ENCODE measurements at places on chromosomes 4 and X.

DNA sequence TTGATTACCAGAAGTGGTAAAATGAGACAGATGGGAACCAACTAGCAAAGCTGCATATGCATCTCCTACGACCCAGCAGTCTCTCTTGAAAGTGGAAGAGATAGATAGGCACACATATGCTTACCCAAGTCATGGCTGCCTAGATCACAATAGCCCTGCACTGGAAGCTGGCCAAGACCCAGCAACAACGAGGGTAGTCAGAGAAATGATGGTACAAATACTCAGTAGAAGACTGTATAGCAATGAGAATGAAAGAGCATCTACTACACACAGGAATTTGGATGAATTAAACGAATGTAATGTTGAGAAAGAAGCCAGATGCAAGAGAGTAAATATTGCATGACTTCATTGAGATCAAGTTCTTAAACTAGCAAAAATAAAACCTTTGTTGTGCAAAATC is 100.3 kb upstream of the FAT1 start:
- DNase-seq, result no peak

- DNase-seq, result no peak
These were observed 20.6 kb upstream of the APELA start for GRCh38 chr4:164856396-164856795.

DNA sequence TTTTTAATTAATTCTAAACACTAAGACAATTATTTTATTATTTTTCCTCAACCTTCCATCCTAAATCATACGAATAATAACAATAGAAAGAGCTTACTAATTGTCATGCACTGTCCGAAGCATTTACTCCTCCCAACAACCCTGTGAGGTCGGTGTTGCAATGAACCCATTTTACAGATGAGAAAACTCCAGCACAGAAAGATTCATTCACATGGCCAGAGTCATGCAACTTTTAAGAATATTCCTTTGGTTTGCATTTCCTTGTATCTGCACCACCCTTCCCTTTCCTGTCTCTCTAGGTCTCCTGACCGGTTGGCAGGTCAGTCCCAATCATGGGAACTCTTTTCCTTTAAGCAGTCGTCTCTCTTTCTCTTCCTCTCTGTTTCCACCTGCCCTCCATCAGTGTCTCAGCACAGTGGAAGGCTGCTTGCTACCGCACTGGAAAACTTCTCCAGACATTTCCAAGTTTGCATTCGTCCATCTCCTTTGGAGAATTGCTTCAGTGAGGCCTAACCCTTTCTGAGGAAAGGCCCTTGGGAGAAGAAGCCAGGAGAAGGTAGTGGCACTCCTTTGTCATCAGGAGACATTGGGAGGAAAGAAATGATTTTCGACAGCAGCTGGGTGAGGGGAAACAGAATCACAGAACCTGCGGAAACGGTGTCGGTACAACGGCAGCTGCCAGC is 1.9 kb upstream of the TMSB4X start:
- no peak for DNase-seq

DNA sequence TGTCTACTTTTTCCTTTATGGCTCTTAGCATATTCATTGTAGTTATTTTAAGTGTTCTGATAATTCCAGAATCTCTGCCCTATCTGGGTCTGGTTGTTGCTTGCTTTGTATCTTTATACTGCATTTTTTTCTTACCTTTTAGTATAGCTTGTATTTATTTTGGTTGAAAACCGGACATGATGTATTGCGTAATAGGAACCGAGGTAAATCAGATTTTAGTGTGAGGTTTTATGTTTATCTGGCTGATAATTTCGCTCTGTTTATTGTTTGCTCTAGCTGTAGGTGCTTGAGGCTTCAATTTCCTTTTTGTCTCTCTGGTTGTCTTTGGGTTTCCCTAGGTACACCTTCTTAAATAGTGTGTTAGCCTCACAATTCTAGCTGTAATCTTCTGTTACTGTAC is 263.8 kb upstream of the LCORL start:
- no peak for DNase-seq

- DNase-seq, result no peak
These were observed 148.3 kb downstream of the MGST2 start for GRCh38 chr4:139813881-139814280.

GRCh38 chr4:66926687-66927086 is 618.6 kb downstream of the CENPC start:
- no peak for DNase-seq

GRCh38 chrX:66677430-66677829 is 38.6 kb upstream of the EDA2R start:
- no peak for DNase-seq

GRCh38 chr4:21226637-21227538 is 526.6 kb downstream of the PACRGL start:
- DNase-seq, result no peak

- DNase-seq, result no peak
These were observed 75.6 kb downstream of the REPS2 start for GRCh38 chrX:17021851-17022604.

GRCh38 chr4:110953898-110954297 is 331.0 kb upstream of the PITX2 start:
- DNase-seq, result no peak

DNA sequence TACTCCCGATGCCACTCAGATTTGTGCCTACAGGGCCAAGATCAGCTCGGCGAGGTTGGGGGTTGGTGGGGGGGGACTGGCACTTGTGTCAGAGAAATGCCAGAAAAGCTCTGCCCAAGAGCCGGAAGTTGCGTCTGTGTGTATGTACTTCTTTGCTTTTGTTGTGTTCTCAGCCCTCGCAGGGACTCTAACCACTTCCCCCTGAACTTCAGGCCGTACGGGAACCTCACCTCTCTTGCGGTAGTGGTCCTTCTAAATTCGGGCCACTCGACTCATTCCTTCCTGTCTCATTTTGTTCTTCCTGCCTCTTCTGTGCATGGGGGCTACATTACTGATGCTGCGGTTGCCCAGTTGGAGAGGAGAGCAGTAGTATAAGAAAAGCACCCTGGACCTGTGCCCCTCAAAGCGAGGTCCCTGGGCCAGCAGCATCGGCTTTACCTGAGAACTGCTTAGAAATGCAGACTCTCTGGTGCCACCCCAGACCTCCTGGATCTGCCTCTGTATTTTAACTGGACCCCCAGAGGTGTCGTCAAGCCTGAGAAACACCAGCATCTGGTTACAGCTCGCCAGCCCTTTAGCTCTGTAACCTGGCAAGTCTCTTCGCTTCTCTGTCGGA is 146.3 kb upstream of the RPS6KA3 start:
- no peak for DNase-seq

GRCh38 chrX:39519030-39519488 is 578.7 kb downstream of the BCOR start:
- DNase-seq, result no peak

- no peak for DNase-seq
These were observed 66.6 kb downstream of the USP38 start for GRCh38 chr4:143251348-143251747.

- DNase-seq, result peak; percentile 91
These were observed 219.6 kb downstream of the PTTG2 start for GRCh38 chr4:38179690-38180377.

DNA sequence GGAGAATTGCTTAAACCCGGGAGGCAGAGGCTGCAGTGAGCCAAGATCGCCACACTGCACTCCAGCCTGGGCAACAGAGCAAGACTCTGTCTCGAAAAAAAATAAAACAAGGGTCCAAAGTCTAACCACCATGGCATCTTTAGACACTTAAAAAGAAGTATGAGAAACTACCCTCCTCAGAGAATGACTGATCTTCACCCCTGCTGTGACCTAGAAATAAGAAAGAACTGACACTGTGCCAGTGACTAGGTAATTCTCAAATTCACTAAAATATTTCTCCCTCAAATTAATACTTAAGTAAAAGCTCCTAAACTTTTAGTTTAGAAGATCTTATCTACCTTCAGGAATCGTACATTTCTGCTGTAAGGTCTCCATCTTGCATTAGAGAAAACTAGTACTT is 80.3 kb downstream of the AFAP1 start:
- no peak for DNase-seq

DNA sequence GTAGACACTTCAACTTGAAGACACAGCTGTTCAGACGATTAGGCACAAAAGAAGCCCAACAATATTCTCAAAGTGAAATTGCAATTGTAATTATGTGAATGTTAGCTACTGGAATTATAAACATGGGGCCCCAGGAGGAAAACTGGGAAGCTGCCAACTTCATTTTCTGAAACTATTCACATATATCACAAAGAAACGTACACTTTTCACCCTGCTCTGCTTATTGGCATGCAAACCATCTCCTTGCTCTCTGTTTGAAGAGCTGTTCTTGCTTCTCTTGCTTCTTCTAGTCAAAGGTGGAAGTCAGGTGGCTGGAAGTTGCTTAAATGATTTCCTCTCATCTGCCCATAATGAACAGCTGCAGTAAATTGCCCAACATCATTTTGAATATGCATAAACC is 320.1 kb downstream of the CFAP299 start:
- no peak for DNase-seq

DNA sequence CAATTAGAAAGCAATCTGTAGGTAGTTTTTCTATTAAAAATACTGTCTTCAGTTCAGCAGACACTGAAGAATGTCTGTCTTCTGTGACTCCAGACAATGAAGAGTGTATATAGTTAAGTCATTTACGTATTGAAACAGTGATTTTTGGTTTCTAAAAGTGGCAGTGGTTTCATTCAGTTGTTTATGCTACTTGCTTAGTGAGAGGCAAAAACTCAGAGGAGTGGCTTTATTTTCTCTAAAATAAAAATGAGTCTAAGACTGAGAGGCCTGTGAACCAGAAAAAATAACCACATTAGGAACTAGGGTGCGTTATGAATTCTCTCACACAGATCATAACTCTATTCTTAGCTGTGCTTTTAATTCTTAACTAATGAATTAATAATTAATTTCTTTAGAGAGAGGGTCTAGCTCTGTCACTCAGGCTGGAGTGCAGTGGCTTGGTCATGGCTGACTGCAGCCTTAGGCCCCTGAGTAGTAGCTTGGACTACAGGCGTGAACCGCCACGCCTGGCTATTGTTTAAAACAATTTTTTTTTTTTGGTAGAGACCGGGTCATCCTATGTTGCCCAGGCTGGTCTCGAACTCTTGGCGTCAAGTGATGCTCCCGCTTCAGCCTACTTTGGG is 31.4 kb downstream of the FREM3 start:
- no peak for DNase-seq

- no peak for DNase-seq
These were observed 80.9 kb downstream of the NKX6-1 start for GRCh38 chr4:84417997-84418709.

- no peak for DNase-seq
These were observed 2.7 kb downstream of the NALF2 start for GRCh38 chrX:69506617-69507499.

DNA sequence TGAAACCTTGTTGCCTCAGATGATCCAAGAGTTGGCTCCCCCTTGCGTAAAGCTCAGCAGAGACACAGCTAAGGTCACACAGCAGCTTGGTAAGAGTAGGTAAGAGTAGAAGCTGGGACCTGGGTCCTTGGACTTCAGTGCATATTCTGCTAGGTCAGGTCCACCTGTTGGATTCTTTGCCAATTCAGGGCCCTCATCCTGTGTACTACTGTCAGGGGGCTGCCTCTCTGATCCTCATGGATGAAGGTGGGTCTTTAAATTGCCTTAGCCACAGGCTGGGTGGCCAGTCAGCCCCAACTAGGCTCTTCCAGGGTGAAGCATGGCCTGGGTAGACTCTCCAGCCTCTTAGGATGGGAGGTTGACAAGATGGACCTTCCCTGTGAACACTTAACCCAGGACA is 155.8 kb downstream of the AMMECR1 start:
- DNase-seq, result no peak

DNA sequence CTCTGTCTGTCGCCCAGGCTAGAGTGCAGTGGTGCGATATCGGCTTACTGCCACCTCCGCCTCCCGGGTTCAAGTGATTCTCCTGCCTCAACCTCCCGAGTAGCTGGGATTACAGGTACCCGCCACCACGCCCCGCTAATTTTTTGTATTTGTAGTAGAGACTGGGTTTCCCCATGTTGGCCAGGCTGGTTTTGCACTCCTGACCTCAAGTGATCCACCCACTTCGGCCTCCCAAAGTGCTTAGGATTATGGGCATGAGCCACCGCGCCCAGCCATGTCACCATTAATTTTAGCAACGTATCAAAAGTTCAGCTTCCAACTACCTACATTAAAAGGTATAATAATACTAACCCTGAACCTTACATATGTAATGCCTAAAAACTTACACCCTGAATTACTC is 940 bp upstream of the UTP3 start:
- no peak for DNase-seq

GRCh38 chrX:65961714-65962113 is 78.2 kb downstream of the VSIG4 start:
- no peak for DNase-seq

- no peak for DNase-seq
These were observed 4.0 kb downstream of the DCLK2 start for GRCh38 chr4:150082241-150082640.

DNA sequence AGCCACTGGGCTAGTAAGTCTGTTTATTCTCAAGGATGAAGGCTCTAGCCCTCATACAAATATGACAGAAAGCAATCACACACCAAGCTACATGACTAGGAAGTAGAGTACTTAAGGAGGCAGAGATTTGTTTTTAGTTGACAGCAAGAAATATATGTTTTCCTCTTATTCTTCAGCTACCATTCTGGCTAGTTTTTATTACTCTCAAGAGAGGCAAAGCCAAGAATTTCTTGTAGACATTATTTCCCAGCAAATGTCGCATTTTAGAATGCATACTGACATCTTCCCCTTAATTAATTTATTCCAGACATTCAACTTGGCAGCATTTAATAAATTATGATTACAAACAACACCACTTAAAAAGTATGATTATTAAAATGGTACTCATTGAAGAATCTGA is 23.4 kb upstream of the FAM9C start:
- no peak for DNase-seq

GRCh38 chrX:154661899-154662298 is 8.5 kb upstream of the CTAG2 start:
- no peak for DNase-seq

DNA sequence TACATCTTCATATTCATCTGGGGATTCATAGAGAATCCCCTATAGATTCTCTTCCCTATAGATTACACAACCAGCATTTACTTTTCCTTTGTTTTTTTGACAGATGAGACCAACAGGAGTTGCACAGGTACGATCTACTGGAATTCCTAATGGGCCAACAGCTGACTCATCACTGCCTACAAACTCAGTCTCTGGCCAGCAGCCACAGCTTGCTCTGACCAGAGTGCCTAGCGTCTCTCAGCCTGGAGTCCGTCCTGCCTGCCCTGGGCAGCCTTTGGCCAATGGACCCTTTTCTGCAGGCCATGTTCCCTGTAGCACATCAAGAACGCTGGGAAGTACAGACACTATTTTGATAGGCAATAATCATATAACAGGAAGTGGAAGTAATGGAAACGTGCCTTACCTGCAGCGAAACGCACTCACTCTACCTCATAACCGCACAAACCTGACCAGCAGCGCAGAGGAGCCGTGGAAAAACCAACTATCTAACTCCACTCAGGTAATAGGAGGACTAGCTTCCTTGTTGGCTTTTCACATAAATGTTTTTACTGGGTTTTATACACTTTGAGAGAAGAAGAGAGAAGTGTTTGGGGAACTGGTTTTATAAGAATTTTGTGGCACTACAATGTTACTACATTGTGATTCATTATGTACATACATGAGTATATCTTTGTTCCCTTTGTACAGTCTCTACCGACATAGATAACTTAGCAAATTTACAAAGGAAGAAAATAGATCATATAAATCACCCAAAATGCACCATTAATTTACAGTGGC is 137.2 kb downstream of the DIPK2B start:
- no peak for DNase-seq

Data from posterior cingulate gyrus (tissue), 11 donors.